HCT116 (cell line): ENCODE measurements at places on chromosomes 4 and X.

DNA sequence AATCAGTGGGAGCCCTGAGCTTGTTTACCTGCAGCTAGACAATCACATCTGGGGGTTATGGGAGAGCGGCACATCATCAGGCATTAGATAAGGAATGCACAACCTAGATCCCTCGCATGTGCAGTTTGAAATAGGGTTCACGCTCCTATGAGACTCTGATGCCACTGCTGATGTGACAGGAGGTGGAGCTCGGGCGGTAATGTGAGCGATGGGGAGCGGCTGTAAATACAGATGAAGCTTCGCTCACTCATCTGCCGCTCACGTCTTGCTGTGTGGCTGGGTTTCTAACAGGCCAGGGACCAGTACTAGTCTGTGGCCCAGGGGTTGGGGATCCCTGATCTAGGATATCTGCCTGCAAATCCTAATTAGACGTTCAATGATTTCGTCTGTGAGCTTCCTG, 90.3 kb downstream of the CRMP1 start:
- no peak for DNase-seq

- DNase-seq, result peak; percentile 3
Measured at GRCh38 chr4:81635739-81636138, 164.0 kb upstream of the RASGEF1B start.

DNA sequence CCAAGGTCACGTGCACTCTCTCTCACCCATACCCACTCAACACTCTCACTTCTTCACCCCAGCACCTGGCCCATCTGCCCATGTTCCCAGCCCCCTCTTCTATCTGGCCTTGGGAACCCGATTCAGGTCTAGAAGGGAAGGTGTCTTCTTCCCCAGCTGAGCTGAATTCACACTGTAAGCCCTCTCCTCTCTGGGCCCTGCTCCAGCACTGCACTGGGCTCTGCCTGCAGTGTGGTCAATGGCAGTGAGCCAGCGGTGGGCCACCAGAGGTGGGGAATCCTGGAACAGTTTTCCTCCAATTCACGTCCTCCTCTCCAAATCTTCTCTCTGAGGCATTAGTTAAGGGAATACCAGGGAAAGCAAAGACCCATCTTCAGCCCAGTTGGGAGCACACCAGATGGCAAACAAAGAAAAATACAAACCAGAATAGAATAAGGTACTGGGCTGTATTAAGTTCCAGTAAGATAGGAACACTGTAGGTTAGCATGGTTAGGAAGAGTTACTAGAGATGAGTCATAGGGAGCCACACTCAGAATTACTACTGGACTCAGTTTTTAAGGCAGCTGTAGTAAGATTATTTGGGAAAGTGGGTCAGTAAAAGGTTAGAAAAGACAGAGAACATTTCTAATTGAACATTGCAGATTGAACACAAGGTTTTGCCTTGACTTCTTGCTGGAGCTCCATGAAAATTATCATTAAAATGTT, 5.0 kb downstream of the AWAT2 start:
- DNase-seq, result no peak

- DNase-seq, result no peak
Measured at GRCh38 chr4:121166976-121167375, 2.9 kb upstream of the TNIP3 start.

DNA sequence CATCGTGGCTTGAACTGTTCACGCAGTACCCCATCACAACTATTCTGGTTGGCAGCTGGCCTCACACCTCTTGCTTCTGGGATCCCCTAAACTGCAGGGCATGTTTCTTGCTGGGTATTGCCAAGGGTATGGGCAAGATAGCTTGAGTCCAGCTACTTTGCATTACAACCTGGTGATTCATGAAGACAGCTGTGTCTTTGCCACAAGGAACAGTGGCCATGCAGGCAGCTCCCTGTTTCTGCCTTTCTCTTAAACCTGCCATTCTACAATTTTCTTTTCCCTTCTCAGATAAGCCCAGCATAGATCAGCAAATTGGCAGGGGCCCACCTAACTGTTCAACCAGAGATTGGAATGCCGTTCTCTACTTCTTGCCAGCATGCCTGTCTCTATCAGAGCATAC, 42.8 kb downstream of the TENM3 start:
- DNase-seq, result no peak

GRCh38 chrX:20181598-20182329, 40.1 kb upstream of the EIF1AX start:
- no peak for DNase-seq

DNA sequence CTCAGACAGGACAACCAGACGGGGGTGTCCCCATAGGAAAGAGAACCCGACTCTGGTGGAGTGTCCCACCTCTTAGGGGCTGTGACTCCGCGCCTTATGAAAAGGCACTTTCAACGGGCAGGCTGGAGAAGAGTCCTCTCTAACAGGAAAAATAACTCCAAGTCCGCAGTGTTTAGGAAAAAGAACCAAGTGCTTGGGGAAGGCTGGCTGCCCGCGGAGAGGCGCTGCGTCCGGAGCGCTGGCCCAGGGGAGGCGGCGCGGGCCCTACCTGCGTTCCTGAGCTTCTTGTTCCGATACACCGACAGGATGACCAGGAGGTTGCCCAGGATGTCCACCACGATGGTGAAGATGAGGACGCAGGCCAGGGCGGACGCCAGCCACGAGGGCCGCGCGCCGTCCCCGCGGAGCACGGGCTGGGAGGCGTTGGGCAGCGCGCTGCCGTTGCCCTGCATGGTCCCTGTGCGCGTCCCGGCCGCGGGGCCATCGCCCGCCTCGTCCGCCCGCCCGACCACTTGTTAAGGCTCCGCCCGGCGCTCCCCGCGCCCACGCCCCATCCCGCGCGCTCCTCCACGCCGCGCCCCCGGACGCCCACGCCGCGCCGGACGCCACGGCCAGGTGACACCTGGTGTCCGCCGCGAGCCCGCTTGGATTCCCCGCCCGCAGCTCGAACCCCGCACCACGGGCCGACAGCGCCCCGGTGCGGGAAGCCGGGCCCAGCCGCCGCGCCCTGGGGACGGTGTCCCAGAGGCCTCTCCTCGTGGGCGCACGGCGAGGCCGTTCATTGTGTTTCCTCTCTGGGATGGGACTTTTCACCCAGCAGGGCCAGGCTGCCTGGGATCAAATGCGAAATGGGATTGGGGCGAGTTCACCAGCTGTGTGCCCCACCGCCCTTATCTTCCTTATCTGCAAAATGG, at the start of gene MTNR1A:
Gene MTNR1A, minus strand, starts transcription at position 654 of the 914 bp plus-strand sequence. Its CDS starts 202 bp downstream, at position 452.
- no peak for DNase-seq

GRCh38 chr4:155805016-155805415, 46.2 kb downstream of the GUCY1B1 start:
- DNase-seq, result no peak

DNA sequence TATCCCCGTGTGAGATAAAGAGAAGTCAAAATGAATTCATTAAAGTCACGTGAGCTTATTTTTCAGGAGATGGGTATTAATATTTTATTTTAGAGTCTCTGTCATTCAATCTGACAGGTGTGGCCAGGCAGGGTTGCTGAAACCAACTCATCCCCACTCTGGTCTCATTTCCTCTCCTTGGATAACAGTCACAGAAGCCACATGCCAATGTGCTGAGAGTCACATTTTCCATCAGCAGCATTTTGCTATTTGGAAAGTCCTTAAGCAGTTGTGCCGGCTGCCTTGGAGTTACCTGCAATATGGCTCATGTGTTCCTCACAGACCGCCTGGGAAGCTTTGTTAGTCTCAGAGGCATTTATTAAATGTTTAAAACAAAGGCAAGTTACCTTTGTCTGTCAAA, 302.3 kb downstream of the DCHS2 start:
- no peak for DNase-seq

DNA sequence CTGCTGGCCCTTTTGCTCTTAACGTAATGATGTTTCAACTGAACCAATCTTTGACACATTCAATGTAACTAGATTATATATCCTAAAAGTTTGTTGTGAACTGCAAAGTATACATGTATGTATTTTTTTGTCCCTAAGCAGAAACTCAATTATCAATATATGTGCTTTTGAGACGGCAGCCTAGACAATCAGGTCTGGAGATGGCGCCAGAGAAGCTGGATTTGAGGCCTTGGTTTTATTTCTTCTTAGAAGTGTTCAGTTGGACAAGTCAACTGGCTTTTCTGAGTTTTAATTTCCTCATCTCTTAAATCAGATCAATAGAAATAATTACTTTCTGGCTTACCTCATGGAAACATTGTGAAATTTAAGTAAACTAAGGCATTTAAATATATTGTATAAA, 62.5 kb downstream of the DCAF8L1 start:
- peak; percentile 7 for DNase-seq

DNA sequence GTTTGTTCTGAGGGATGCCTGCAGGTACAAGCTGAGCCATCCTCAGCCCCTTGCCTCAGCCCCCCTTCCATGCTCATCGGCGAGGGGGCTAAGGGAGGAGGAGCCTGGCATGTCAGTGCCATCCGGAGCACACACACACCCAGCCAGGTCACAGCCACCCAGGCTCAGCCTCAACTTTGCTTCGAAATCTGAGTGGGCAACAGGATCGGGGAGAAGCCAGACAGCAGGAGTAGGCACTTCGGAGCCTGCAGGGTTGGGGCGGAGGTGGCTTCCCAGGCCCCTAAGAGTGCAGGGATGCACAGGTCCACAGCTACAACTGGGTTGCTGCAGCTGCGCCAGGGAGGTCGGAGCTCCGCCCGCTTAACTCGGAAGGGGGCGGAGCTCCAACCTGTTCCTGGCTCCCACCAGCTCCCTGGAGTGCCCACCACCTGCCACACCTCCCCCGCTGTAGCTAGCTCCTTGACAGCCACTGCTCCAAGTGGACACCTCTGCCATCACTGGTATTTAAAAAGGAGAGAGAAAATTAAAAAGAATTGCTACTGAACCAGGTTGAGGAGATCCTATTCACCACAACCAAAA, 192.9 kb upstream of the GALNT7 start:
- DNase-seq, result no peak
